ENCODE measurements at places on chromosomes 7 and 10.

- no peak for DNase-seq
These were observed 183.1 kb downstream of the GPAM start for GRCh38 chr10:112000466-112000865.

DNA sequence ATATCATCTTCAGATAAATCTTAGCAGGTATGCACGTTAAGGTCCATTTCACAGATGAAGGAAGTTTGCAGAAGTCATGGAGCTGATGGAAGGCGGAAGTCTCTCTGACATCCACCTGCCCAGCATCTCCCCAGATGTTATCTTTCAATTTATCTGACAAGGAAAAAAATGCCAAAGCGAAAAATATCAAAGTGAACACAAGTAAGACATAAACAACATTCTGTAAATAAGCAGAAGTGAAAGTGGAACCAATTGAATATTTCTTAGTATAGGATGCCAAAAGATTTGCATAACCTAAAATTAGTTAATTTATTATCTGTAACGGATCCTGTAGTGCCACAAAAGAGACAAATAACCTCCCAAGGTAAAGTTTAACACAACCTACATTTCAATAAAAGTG lies 73.6 kb upstream of the NEBL start:
- no peak for DNase-seq

DNA sequence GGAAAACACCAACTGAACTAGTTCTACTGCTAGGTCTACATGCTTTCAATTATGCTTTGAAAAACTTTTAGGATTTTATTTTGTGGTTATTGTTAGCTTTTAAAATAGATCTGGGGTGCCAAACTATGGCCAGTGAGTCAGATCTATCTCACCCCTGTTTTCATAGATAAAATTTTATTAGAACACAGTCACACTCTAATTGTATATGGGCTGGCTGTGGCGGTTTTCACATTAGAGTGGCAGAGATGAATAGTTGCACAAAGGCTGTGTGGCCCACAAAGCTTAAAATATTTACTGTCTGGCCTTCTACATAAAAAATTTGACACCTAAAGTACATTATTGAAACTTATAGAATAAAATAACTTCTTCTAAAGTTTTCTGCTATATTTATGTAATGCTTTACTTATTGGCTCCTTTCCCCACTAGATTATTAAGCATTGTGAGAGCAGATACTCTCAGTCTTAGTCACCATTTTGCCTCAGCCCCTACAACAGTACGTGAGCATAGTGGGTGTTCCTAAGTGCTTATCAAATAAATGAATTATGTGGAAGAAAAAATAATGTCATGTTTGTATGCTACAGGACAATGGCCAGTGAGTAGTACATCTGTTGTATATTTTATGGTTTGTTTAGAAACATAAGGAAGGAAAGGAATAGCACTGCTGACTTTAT lies 5.4 kb upstream of the SUV39H2 start:
- no peak for DNase-seq

- DNase-seq: no peak
These were observed 92.1 kb downstream of the EBF3 start for GRCh38 chr10:129871966-129872365.

DNA sequence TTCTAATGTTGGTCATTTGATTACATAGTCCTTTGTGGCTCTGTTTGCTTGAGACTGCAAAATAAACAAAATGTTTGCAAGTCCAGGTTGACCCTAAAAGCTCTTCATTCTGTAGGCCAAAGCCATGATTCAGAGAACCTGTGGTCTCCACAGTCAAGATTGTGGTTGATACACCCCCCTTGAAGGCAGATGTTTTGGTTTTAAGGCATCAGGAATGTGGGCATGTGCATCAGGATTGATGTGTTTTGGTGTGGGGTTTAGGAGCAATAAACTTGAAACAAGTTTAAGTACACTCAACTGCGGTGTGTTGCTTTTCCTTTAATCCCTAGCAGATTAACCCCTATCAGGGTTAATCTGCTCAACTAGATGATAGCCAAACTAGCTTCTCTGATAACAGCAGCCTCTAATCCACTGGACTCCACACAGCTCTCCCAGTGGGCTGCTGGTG lies 379.1 kb upstream of the GALNT17 start:
- DNase-seq: no peak
